ENCODE measurements at places on chromosomes 11 and 22.

DNA sequence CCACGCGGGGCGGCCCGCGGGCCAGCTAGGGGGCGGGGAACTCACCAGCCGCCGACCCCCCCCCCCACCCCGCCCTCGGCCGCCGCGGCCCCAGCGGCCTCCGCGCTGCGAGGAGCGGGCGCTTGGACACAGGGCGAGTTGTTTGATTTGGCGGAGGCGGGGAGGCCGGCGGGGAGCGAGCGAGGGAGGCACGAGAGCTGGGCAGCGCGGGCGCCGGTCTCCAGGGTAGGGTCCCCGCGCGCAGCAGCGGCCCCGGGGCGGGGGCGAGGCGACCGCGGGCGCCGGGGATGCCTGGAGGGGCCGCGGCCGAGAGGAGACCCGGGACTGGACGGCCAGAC lies 64.4 kb downstream of the NAV2 start:
- DNase-seq = no peak

DNA sequence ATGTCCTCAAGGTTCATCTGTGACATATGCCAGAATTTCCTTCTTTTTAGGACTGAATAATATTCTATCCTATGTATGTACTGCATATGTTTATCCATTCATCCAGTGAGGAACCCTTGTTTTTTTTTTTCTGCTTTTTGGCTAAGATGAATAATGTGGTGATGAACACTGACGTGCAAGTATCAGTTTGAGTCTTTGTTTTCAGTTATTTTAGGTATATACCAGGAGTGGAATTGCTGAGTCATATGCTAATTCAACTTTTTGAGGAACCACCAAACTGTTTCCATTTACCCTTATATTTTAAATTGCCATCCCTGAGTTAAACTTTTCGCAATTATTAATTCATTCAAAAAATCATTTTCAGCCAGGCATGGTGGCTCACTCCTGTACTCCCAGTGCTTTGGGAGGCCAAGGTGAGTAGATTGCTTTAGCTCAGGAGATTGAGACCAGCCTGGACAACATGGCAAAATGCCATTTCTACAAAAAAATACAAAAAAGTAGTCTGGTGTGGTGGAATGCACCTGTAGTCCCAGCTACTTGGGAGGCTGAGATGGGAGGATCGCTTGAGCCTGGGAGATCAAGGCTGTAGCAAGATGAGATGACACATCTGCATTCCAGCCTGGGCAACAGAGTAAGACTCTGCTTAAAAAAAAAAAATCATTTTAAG lies 64.2 kb downstream of the MICAL2 start:
- DNase-seq = no peak

- peak; percentile 43 for DNase-seq
Observed at GRCh38 chr11:119493712-119494111, 70.7 kb upstream of the THY1 start.

DNA sequence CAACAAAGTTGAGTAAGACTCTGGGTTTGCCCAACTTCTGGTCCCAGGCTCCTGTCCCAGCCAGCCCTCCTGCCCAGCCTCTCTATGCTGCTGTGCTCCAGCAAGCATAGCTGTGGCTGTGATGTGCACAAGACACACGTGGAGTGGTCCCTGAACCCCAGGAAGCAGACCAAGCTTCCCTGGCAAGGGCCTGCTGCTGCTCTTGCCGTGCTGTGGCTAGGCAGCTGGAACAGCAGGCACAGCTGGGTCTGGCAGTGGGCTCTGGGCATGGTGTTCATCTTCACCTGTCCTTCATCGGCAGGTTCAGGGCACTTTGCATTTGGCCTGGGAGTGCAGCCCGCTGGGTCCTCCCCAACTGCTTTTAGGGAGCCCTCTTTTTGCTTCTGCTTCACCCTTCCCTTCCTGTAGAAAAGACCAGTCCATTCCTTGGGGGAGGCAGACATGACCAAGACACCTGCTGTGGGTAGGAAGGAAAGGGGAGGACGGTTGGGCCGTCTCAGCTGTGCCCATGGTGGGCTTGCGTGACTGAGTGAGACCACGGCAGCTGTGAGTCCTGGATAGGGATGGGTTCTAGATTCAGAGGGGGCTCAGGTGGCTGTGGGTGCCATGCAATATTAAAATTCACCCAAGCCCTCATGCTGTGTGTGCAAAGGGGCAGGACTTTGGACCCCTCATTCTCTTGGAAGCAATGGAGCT lies 26.1 kb upstream of the ETS1 start:
- DNase-seq = no peak

GRCh38 chr11:57214098-57214417 lies 23.0 kb downstream of the APLNR start:
- DNase-seq = no peak

GRCh38 chr11:129767827-129768226 lies 47.8 kb upstream of the TMEM45B start:
- no peak for DNase-seq

- DNase-seq = no peak
Observed at GRCh38 chr22:40541300-40541699, 95.2 kb downstream of the MRTFA start.

- DNase-seq = no peak
Observed at GRCh38 chr11:73195191-73196007, 22.7 kb upstream of the P2RY2 start.

DNA sequence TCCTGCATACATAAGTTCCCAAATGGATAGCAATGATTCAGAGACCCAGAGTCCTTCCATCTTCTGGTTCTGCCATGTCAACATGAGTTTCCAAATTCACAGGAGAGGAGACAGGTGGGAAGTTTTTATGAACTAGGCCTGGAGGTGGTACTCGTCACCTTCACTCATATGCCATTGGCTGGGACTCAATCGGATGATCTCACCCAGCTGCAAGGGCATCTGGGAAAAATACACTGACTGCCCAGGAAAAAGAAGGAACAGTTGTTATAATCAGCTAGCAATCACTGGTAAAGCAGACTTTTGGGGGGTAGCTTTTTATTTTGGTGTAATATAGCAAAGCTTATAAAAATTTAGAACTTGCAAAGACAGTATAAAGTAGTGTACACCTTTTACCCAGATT lies 83.9 kb downstream of the OTOG start:
- no peak for DNase-seq

DNA sequence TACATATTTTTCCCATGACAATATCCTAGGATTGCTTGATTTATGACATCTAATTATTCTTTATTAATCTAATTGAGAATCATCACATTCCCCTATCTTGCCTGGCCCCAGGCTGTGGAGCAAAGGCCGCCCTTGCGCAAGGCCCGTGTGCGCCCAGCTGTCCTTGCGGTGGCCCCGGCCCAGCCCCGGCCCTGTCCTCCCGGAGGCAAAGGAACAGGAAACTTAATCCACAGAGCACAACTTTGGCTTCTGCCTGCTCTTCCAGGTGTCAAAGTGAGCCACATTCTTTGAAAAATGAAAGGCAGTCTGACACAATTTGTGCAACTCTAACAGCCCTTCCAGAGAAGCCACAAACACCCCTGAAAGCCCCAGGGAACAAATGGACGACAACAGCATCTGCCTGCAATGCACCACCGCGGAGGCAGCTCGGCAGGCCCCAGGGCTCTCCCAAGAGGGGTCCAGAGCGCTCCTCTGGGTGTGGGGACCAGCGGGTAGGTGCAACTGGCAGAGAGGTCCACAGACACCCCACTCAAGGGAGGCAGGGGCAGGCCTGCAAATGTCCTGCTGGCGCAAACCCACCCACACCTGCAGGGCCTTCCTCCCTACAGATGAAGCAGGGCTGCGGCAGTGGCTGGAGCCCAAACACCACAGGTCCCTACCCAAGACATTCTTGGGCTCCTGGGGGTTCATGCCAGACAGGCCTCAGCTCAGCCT lies 30.3 kb downstream of the GNB1L start:
- no peak for DNase-seq

DNA sequence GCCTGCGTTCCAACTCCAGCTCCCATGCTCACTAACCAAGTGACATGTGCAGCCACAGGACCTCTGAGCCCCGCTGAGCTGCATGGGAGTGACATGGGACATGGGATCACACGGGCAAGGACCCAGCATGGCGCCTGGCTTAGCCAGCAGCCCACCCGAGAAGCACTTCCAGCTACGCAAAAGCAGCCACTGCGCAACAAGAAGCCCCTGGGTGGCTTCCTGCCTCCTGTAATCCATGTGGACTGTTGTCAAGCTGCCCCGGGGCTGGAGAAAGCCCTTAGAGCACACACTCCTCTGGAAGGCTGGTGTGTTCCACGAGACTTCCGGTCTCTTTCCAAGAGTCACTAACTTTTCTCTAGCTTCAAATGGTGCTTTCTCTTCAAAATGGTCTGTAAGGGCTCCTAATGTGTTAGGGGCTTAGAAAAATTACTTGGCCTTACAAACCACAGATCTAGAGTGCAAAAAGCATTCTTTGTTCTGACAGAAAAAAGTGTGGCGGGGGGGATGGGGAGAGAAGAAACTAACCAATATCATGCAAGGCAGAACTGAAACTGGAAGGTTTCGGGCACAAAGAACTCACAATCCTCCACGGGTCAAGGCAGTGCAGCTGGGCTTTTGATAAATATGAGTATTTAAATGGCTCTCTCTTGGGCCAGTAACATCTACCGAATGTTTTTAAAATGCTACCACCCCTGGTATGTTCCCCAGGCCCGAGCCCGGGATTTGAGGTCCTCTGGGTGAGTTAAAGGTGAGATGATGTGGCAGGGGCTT lies 5.5 kb downstream of the C11orf24 start:
- DNase-seq = no peak

DNA sequence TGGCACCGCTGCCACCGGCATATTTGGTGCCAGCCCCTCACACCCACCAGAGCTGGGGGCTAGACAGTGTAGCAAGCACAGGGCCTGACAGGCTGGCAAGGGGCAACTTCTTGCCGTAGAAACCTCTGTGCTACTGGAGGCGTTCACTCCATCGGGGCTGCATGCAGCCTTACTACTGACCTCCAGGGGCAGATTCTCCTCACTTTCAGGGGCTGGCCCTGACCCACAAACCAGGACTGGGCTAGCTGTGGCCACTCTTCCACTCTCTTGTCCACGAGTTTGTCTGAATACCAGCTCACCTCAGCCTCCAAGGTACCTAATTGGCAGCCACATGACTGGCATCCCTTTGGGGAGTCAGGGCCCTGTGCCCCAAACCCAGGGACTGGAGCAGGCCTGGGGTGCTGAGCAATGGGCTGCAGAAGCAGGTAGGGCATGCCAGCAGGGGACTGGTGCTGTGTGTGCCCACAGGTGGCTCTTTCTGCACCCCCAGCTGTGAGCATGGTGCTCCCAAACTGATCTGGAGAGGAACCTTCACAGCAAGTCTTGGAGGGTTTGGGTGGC lies 2.1 kb upstream of the LMO1 start:
- no peak for DNase-seq

- DNase-seq = no peak
Observed at GRCh38 chr22:42642806-42643633, 2.6 kb upstream of the ATP5MGL start.

GRCh38 chr11:9672288-9672916 lies 8.5 kb downstream of the SWAP70 start:
- DNase-seq = peak; percentile 24

GRCh38 chr22:37491559-37492427 lies 5.6 kb upstream of the MFNG start:
- no peak for DNase-seq

- DNase-seq = no peak
Observed at GRCh38 chr11:121521145-121522042, 68.6 kb upstream of the SORL1-AS1 start.

GRCh38 chr11:77450227-77450626 lies 23.7 kb downstream of the PAK1 start:
- DNase-seq = no peak

GRCh38 chr11:130211781-130212401 lies 52.3 kb downstream of the ST14 start:
- DNase-seq = no peak

DNA sequence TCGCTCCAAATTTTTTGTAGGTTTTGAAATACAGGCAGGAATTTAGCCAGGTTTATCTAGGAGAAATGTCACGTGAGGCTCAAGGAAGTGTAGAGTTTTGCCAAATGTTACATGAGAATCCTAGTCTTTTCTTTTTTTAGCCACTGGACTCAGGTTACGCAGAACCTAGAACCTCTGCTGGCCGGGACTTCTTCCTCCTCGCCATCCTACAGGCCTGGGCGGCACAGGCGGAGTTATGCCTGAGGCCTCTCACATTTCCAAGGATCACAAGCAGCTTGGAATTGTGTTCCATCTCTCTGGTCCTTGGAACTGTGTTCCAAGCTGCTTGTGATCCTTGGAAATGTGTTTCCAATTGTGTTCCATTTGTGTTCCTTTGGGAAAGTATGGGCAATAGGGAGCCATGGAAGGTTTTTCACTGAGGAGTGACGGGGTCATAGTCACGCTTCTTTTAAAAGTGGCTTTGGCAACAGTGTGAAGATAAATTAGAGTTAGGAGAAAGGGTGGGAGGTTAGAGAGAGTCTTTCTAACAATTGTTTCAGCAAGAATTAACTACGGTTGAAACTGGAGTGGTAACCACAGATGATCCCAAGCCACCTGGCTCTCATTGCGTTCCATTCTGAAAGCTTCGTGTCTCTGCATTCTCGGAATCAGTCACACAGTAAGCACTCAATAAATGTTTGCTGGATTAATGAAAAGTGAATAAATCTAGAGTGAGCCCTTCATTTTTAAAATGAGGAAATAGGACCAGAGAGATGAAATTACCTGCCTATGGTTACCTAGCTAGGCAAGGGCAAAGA lies 12.5 kb upstream of the POU2AF1 start:
- DNase-seq = no peak

- no peak for DNase-seq
Observed at GRCh38 chr22:29830585-29830984, 7.5 kb downstream of the ASCC2 start.

GRCh38 chr11:66450560-66450959 lies 11.9 kb upstream of the MRPL11 start:
- no peak for DNase-seq

- no peak for DNase-seq
Observed at GRCh38 chr11:63719987-63720386, 38.7 kb downstream of the RTN3 start.

GRCh38 chr11:56624661-56625110 lies 10.0 kb upstream of the OR5M1 start:
- DNase-seq = no peak

DNA sequence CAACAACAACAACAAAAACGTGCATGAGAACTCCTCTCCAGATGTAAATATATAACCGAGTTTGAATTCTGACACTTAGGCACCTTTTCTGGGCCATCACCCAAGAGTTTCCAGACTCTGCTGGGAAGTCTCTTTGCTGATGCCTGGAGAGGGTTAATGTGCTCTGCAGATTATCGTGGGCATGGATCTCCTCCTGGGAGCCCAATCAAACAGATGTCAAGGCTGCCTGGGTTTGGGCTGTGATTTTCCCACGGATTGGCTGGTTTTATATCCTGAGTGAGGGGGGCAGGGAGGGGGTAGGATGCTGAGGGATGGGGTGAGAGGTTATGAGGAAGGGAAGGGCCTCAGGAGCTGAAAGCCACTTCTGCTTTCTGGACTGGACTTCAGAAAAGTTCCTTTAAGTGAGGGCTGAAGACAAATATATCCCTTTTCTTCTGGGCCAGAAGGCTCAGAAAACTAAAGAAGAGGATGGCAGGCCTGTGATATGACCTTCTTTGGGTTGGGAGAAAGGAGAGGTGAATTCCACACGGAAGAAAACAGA lies 4.2 kb downstream of the ELF5 start:
- no peak for DNase-seq

- DNase-seq = no peak
Observed at GRCh38 chr11:110308071-110308470, 11.7 kb upstream of the RDX start.

GRCh38 chr11:42049650-42050049 lies 590.2 kb upstream of the LRRC4C start:
- DNase-seq = no peak

GRCh38 chr11:7968686-7969085 lies 3.4 kb upstream of the NLRP10 start:
- no peak for DNase-seq

All from activated naive CD4-positive, alpha-beta T cell treated with anti-CD3 and anti-CD28 coated beads, Interleukin-2, amount 10 ng/mL, durations not matched to agents 7 days and 5 days (primary cell).